ENCODE measurements at places on chromosomes 11 and 22. TPM values are rescaled to one million over a fixed set of nuclear protein-coding genes. Genes with fewer than 3 reads are reported as not detected.

Gene KDM2A
- total RNA-seq = 24.6 TPM

Gene CNGA4
- not detected for total RNA-seq

Gene SCO2
- 9.4 TPM for total RNA-seq

Gene MYOD1
- total RNA-seq = not detected

Gene CHCHD10
- 3.5 TPM for total RNA-seq

Gene RFPL2
- not detected for total RNA-seq

Gene APOA1
- total RNA-seq = 0.11 TPM

Gene TH
- total RNA-seq = not detected

Gene SLC17A6
- total RNA-seq = not detected

Gene OR8B12
- not detected for total RNA-seq

Gene MS4A6A
- total RNA-seq = not detected

Gene MPZL3
- 7.1 TPM for total RNA-seq

Gene CRACR2B
- 9.0 TPM for total RNA-seq

Gene C11orf21
- total RNA-seq = 0.11 TPM

Gene C11orf24
- total RNA-seq = 46.7 TPM

Gene MPZL2
- 0.17 TPM for total RNA-seq

Gene OVCH2
- not detected for total RNA-seq

Gene TSG101
- total RNA-seq = 62.7 TPM

Gene TRPM5
- total RNA-seq = not detected

Gene MMP10
- total RNA-seq = not detected

Gene GSTT2B
- total RNA-seq = 0.68 TPM

Gene LRP4
- 1.7 TPM for total RNA-seq

Gene PRSS23
- total RNA-seq = 104 TPM

Gene PLA2G3
- 0.80 TPM for total RNA-seq

Gene RIMBP3C
- not detected for total RNA-seq

Gene PYGM
- total RNA-seq = not detected

Gene TRIM48
- total RNA-seq = not detected

Gene APOL5
- 0.69 TPM for total RNA-seq

Gene RFPL1
- not detected for total RNA-seq

Gene MS4A6E
- total RNA-seq = not detected

Gene CHEK1
- 65.3 TPM for total RNA-seq

Gene NRXN2
- total RNA-seq = 20.9 TPM

Gene CNTN5
- total RNA-seq = not detected

Gene EFCAB6
- total RNA-seq = 3.1 TPM

Gene PDGFB
- 0.18 TPM for total RNA-seq

Gene MUC5AC
- total RNA-seq = not detected

Gene TPBGL
- not detected for total RNA-seq

Gene TRIM66
- 3.7 TPM for total RNA-seq

Gene LRRC75B
- 1.3 TPM for total RNA-seq

Gene KRTAP5-7
- not detected for total RNA-seq

Gene GPHA2
- not detected for total RNA-seq

Gene IRF7
- 6.7 TPM for total RNA-seq

Gene TRIM29
- not detected for total RNA-seq

Gene IGSF9B
- 1.3 TPM for total RNA-seq

Gene ARHGAP8
- total RNA-seq = 4.6 TPM

Gene OR4A16
- not detected for total RNA-seq

Gene RCE1
- total RNA-seq = 24.2 TPM
